Omental fat pad (tissue), 4 donors: ENCODE measurements at places on chromosomes 3 and 15.

DNA sequence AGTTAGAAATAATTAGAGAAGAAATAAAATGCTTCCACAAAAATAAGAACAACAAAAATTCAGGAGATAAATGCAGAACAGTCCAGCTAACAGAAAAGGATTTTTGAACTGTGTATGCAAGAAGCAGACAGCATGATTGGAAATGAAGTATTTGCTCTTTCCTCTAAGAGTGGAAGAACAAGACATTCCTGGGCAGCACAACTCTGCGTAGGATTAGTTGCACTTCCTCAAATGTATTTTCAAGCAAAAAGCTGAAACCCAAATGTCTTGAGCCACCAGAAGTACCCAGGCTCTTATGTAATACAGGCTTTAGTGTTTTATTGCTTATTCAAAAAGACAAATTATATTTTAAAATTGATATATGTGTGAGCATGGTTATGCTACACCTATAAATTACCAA is 127.2 kb downstream of the ZBTB20 start:
- no peak for DNase-seq

DNA sequence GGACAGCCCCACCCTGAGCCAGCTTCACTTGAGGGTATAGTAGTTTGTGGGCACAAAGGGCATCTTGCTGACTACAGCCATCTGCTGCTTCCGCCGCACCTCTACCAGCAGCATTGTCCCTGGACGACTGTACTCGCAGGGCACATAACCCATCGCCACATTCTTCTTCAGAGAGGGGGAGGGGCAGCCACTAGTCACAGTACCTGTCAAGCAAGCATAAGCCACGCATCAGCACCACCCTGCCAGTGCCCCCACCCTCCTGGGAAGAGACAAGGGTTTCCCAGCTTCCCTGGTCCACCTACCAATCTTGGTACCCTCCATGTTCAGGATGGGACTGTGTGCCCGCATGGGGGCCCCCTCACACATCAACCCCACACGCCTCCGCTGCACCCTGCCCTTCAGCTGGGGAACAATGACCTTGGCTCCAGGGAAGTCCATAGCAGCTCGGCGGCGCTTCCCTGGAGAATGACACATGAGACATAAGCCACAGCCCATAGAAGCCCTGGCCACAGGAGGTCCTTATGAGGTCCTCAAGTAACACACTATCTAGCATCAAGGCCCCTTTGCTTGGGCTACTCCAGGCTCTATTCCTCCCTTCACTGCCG is 4.7 kb downstream of the AMT start:
- no peak for DNase-seq

- no peak for DNase-seq
These were observed 76.7 kb downstream of the ARNT2 start for GRCh38 chr15:80480909-80481308.

- no peak for DNase-seq
These were observed 3.3 kb downstream of the OXTR start for GRCh38 chr3:8766148-8766547.

DNA sequence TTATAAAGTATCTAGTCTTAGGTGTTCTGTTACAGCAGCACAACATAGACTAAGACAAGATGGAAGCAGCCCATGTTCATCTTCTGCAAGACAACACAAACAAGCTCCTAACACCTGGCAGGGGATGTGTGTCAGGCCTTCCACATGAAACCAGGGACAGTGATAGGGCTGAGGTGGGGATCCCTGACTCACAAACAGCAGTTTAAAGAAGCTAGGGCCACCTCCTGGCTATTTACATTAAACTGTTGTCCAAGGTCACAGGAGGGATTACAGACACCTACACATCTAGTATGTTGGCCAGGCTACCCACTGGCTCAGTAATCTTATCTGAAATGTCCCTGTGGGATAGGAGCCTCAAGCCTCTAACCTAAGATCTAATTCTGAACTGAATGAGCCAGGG is 211.3 kb downstream of the MINAR1 start:
- no peak for DNase-seq

DNA sequence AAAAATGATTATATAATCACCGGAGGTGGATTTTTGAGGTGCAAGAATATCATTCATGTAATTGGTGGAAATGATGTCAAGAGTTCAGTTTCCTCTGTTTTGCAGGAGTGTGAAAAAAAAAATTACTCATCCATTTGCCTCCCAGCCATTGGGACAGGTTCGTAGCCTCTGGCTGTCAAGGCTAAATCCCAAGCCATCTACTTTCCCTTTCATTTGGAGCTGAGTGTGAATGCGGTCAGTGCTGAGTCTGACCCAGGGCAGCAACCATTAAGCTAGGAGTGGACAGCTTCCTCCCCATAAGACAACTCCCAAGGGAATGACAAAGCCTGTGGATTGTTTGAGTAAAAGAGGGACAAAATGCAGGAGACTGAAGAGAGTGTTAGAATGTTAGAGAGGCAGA is 33.6 kb downstream of the PARP14 start:
- no peak for DNase-seq

- DNase-seq, result no peak
These were observed 112.0 kb upstream of the SLC7A14 start for GRCh38 chr3:170697908-170698307.

GRCh38 chr3:73206030-73206429 is 144.6 kb downstream of the EBLN2 start:
- no peak for DNase-seq

DNA sequence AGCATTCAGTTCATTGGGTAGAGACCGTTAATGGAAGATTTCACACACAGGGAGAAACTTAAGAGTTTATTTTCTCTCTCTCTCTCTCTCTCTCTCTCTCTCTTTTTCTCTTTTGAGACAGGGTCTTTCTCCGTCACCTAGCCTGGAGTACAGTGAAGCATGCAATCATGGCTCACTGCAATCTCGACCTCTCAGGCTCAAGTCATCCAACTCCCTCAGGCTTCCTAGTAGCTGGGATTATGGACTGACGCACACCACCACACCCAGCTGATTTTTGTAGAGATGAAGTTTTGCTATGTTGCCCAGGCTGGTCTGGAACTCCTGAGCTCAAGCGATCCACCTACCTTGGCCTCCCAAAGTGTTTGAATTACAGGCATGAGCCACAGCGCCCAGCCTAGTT is 1.6 kb downstream of the WDR72 start:
- no peak for DNase-seq

DNA sequence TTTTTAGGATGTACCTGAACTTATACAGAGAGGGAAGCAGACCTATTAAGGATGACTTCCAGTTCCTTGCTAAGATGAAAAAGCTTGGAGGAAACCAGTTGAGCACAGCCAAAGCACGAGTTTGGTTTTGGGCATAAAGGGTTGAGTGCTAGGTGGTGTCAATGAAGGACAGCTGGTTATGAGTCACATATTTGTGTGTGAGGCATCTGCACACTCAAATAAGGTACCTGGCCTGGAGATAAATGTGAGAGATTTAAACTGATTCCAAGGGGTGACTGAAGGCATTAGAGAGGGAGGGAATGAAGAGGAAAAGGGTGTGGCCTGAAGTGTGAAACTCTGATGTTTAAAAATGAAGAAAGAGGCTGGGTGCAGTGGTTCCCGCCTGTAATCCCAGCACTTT is 486.7 kb downstream of the DIPK2A start:
- DNase-seq, result no peak

DNA sequence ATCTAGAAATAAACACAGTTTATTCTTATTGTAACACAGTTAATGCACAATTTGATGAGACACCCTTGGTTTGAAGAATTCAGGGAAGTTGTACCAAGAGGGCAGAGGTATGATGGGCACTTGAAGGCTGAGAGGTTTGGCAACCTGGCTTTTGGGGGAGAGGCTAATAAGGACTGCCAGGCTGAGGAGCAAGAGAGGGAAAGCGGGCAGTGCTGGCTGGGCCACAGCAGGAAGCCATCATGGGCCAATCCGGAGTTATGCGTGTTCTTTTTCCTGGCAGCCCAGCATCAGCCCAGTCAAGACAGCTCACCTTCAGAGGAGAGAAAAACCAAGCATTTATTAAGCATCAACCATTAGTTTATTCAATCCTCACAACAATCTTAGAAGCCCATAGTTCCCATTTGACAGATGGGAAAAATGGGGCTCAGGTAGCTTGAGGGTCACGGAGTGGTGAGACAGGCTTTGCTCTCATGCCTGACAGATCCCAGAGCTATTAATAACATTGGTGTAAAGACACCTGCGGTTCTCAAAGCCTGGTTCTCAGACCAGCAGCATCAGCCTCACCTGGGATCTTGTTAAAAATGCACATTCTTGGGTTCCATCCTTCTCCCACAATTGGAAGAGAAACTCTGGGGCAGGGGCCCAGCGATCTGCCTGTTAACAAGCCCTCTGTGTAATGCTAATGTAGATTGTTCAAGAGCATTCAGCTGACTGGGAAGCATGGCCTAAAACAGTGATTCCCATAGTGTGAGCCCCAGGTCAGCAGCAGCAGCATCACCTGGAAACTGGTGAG is 183.7 kb downstream of the NTRK3 start:
- DNase-seq, result no peak
